ENCODE measurements at places on chromosomes 2 and 18. TPM values are rescaled to one million over a fixed set of nuclear protein-coding genes. Genes with fewer than 3 reads are reported as not detected.

DNA sequence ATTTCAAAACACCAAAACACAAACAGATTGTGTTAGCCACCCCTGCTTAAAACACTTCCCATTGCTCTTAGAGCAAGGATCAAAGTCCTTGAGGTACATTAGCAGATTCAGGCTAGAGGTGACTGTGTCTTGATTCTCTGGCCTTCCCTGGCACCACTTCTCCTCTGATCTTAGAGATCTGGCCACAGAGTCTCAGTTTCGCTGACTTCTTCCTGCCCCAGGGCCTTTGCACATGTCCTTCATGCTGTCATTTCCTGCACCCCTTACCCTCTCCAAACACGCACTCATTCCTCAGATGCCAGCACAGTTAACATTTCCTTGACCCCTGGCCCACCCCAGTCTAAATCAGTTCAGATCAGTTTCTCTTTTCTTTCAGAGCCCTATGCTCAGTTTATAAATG, 16.9 kb downstream of the CXCR4 start:
- no peaks in the 10 kb centered on the region for H3K27me3 ChIP-seq
- no peaks in the 10 kb centered on the region for H3K36me3 ChIP-seq
- H3K4me3 ChIP-seq = no peak overlapping the region
- DNase-seq = no peak
- H3K4me1 ChIP-seq = no peaks in the 10 kb centered on the region

RTP5 gene
- not detected for total RNA-seq

DNA sequence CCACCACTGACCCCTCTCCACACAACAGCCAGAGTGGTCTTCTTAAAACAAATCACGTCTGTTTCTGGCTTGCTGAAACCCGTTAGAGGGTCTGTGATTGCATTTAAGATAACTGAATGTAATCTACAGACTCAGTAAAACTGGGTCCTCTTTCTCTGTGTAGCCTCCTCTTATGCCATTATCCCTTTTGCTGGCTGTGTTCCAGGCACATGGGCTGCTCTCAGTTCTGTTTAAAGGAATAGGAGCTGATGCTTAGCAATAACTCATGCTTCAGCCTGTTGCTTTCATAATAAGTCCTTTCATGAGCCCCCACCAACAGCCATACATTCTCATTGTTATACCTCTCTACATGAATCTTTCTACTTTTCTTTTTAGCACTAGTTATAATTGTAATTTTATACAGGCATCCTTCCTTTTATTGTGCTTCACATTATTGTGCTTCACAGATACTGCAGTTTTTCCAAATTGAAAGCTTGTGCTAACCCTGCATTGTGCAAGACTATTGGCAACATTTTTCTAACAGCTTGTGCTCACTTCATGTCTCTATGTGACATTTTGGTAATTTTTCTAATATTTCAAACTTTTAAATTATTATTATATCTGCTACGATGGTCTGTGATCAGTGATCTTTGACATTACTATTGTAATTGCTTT, 782.6 kb downstream of the MBD2 start:
- no peak overlapping the region for H3K27ac ChIP-seq
- H3K36me3 ChIP-seq = no peaks in the 10 kb centered on the region
- no peak for DNase-seq
- no peaks in the 10 kb centered on the region for H3K27me3 ChIP-seq
- no peak overlapping the region for H3K4me3 ChIP-seq

- no peak for DNase-seq
- H3K4me3 ChIP-seq = no peak overlapping the region
- no peak overlapping the region for H3K27ac ChIP-seq
- no peaks in the 10 kb centered on the region for H3K36me3 ChIP-seq
These were observed 11.2 kb downstream of the RUFY4 start for GRCh38 chr2:218079943-218080913.

DNA sequence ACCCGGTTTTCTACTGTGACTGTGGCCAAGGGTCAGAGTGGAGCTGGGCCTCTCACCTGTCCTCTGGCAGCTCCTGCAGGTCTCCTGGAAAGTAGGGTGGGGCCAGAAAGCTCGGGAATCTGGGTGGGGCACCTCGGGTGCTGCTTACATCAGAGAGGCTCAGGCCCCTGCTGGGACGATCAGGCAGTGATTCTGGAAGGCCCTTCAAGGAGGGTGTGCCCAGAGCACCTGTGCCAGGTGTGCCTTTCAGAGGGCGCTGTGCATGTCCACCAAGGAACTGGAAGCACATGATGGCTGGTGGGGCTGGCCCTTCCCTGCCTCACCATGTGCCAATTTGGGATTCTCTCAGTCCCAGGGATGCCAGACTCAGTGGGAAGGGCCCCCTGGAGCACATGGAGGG, 44.0 kb downstream of the ATP6V1C2 start:
- no peak overlapping the region for H3K4me3 ChIP-seq
- no peaks in the 10 kb centered on the region for H3K27me3 ChIP-seq
- H3K36me3 ChIP-seq = no peaks in the 10 kb centered on the region
- H3K27ac ChIP-seq = no peak overlapping the region

AMER3 gene
- 0.32 TPM for total RNA-seq

- H3K27me3 ChIP-seq = peaks cover 100% of the 10 kb centered on the region
- no peak overlapping the region for H3K27ac ChIP-seq
- H3K4me1 ChIP-seq = peaks cover 18% of the 10 kb centered on the region
- no peaks in the 10 kb centered on the region for H3K36me3 ChIP-seq
- no peak overlapping the region for H3K4me3 ChIP-seq
These were observed 15.2 kb downstream of the EN1 start for GRCh38 chr2:118832071-118832790.

RGPD4 gene
- total RNA-seq = not detected

DNA sequence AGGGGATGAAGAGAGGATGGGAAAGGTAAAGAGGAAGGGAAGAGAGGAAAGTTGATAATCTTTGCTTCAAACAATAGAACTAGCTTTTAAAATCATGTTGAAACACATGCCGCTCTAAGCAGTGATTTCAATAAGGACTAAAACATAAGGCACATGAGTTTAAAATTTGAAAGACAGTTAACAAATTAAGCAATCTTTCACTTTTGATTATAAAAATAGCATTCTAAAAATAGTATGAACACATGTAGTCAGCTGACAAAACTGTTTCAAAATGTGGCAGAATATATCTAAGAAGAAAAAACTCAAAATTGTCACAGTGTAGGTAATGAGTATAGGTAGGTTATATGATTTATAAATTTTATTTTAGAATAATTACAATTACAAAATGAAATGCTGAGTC, 25.3 kb downstream of the PSME4 start:
- H3K4me1 ChIP-seq = no peaks in the 10 kb centered on the region
- H3K27ac ChIP-seq = no peak overlapping the region
- no peaks in the 10 kb centered on the region for H3K36me3 ChIP-seq
- H3K4me3 ChIP-seq = no peak overlapping the region
- no peak for DNase-seq

CCDC141 gene
- total RNA-seq = 1.3 TPM

ALPP gene
- total RNA-seq = not detected
